Stimulated activated CD8-positive, alpha-beta memory T cell treated with anti-CD3 and anti-CD28 coated beads, Interleukin-2, amount 100 ng/mL, for 1 hour (primary cell): ENCODE measurements at places on chromosomes 4 and X.

- DNase-seq: no peak
These were observed 743 bp upstream of the NRK start for GRCh38 chrX:105821471-105822121.

- no peak for DNase-seq
These were observed 44.0 kb downstream of the ABLIM2 start for GRCh38 chr4:8114456-8115202.

DNA sequence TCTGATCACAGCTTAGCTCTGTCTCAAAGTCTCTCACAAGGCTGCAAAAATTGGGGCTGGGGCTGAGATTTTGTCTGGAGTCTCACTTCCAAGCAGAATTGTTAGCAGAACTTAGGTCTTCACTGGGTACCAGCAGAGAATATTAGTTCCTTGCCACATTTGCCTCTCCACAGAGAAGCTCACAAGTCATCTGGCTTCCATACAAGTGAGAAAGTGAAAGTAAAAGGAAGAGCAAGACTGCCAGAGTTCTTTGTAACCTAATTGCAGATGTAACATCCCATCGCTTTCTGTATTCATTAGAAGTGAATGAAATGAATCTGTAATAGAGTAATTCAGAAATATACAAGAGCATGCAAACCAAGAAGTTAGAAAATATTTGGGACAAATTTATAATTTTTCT lies 624.1 kb upstream of the GNPDA2 start:
- no peak for DNase-seq

DNA sequence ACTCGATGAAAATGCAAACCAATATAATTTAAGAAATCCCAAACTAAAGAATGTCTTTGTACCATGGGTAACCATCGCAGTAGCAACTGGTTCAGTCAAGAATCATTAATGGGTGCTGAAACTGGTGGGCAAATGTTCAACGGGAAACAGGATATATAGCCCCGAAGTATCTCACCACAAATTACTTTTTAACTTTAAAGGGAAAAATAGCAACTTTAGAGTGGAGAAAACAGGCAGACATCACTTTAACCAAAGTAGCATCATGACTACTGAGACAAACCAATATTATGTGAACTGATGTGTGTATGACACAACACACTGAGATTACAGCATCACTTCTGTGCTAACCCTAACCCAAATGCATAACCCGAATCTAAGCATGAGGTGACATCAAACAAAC lies 33.8 kb upstream of the SLAIN2 start:
- no peak for DNase-seq

- DNase-seq: no peak
These were observed 65.2 kb downstream of the GLRA2 start for GRCh38 chrX:14594521-14594920.

GRCh38 chr4:189374176-189374575 lies 566.5 kb upstream of the FRG1 start:
- DNase-seq: no peak

DNA sequence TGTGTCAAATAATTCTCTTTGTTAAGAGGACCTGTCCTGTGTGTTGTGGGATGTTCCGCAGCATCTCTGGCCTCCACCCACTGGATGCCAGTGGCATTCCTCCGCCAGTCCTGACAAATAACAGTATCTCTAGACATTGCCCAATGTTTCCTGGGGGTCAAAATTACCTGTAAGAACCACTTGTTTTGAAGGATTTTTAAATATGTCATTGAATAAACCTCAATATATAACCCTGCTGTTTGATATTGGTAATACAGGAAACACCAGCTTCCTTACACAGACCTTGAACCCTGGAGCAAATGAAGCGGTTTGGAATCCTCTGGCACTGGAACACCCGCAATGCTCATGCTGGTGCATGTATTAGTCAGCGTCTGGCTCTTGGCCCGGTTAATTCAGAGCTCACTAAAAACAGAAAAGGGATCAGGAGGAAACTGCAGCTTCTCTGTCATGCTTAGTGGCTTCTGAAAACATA lies 101.3 kb downstream of the TBL1X start:
- DNase-seq: no peak

GRCh38 chr4:139367421-139368090 lies 65.3 kb upstream of the NDUFC1 start:
- DNase-seq: no peak

DNA sequence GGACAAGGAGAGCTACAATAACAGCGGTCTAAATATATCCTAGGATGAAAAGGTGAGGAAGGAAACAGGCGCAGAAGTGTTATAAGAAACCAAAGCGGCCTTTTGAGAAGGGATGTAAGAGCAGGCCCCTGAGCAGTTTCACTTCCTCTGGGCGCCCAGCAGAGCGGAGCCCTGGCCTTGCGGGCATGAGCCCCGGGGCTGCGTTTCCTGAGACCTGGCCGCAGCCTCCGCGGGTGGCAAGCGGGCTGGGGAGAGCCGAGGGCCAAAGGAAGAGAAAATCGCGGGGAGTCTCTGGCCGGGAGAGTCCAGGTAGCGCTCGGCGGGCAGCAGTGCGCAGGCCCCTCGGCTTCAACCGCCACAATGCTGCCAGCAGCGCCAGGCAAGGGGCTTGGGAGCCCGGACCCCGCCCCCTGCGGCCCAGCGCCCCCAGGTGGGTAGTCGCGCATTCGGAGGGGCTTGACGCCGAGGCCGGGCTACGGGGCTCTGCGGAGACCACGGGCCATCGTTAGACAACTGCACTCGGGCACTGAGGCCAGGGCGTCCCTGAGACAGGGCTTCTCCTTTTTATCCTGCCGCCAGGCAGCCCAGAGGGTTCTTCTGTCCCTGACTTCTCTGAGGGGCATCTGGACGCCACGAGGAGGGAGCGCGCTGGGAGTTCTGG lies at the start of gene BANK1:
BANK1 (plus strand) TSS at position 210 of the 661 bp plus-strand sequence; CDS start at position 361, 151 bp downstream.
- DNase-seq: no peak

DNA sequence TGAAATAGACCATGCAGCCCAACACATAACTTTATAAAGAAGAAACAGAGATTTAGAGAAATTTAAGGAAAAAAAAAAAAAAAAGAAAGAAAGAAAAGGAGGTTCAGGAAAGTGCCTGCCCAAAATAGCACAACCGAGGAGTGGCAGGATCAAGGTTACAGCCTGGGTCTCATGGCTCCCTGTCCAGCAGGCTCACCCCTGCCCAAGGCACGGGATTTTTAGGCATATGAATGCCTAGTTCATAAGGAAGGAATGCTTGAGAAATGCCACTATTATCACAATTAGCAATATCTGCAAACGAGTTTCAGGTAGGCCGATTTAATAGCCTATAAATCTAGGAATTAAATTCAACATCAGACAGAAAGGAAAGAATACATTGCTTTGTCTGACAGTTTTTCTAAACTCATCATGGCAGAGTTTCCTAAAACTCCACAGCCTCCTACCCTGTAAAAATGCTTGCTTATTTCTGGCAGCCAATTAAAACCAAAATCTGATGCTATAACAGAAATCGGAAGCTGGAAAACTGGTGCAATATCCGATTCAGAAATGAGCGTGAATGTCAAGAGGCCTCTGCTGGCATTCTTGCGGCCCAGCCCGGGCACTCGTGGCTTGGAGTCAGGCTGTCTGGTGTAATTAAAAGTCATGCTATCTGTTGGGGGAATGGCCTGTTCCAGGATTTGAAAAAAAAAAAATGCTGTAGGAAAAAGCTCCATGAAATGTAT lies 63.5 kb downstream of the GEMIN8 start:
- no peak for DNase-seq

GRCh38 chrX:53717205-53717604 lies 30.7 kb upstream of the HUWE1 start:
- no peak for DNase-seq

- DNase-seq: no peak
These were observed 21.1 kb downstream of the KLHL5 start for GRCh38 chr4:39083164-39083563.

DNA sequence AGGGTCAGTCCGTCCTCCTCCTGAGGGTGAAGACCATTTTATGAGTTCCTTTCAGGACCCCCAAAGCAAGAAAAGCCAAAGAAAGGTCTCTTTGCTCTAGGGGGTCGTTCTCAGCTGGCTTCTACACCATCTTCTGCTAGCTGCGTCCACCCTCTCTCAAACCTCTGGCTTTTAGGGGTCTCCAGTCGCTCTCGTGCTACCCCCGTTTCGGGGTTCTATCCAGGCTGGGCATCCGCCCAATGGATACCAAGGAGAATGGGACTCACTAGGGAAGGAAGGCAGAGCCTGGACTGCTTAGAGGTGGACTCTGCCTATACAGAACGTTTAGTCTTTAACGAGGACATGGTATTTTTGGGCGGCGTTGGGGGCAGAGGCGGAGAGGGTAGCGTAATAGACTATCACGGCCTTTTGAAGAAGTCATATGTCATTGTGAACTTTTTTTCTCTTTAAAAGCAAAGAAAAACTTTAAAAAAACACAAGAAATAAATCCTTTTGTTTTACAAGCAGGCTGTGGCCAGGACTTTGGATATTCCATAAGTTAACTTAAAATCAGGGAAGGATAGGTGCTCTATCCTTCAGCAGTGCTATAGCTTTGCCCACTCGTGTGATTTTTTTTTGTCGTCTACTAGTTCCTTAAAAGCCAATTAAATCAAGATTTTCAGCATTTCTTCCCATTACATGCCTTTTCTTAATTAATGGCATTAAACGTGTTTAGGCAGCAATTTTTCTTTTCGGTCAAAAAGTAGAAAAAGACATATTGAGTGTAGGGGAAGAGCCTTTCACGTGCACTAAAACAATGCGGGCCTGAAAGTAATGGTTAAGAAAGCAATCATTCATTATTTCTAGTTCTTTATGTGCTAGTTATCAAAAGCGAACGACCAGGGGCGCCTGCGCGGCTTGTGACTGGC lies 7.2 kb upstream of the PITX2 start:
- DNase-seq: no peak

- no peak for DNase-seq
These were observed 53.7 kb downstream of the KDM5C start for GRCh38 chrX:53171356-53171755.

DNA sequence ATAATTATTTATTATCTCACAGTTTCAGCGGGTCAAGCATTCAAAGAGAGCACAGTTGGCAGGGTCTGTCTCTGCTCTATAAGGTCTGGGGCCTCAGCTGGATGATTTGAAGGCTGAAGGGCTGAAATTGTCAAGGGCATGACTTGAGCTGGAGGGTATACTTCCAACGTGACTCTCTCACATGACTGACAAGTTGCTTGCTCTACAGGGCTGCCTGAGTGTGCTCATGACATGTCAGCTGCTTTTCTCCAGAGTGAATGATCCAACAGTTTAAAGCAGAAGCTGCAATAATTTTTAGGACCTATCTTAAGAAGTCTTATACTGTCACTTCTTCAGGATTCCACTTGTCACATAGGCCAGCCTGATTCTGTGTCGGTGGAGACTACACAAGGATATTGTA lies 51.2 kb downstream of the TIGD2 start:
- no peak for DNase-seq

DNA sequence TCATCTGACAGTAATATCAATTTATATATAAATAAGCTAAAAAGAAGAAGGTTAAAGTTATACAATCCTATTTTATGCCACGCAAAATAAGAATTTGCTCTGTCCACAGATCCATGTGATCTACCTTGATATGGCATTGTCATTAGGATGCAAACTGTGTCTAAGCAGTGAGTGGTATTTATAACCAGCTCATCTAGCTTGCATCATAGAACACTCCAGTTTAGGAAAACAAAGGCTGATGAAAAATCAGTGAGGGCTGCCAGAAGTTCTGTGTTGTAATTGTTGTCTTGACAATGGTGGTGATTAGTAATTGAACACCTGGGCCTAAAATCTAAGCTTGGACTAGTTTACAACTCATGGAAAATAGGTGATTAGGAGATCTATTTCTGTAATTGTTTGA lies 111.0 kb downstream of the CPE start:
- DNase-seq: no peak

DNA sequence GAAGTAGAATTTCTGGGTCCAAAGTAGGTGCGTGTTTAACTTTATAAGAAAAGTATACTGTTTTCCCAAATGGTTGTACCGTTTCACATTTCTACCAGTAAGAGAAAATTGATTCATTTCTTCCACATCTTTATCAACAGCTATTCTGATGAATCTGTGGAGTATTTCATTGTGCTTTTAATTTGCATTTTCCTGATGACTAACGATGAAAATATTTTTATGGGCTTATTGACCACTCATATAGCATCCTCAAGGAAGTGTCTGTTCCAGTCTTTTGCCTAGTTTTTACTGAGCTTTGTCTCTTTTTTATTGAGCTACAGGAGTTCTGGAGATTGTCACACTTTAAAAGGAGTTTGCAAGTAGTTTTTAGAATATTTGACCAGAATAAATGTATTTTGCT lies 92.6 kb downstream of the ASB9 start:
- no peak for DNase-seq

DNA sequence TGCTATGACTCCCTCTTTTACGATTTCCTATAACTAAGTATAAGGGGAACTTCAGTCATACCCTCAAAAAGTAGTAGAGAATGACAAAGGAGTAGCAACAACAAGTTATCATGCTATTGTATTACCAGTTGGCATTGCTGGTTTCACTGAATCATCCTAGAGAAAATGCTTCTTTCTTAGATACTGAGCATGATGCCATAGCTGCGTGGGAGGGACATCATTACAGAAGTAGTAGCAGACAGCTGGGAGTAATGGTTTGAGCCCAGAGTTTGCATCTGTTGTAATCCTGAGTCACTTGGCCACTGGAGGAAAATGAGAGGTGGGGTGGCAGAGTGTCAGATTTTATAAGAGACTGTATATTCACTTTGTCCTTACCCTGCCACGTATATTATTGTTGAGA lies 38.6 kb downstream of the MTMR1 start:
- no peak for DNase-seq

DNA sequence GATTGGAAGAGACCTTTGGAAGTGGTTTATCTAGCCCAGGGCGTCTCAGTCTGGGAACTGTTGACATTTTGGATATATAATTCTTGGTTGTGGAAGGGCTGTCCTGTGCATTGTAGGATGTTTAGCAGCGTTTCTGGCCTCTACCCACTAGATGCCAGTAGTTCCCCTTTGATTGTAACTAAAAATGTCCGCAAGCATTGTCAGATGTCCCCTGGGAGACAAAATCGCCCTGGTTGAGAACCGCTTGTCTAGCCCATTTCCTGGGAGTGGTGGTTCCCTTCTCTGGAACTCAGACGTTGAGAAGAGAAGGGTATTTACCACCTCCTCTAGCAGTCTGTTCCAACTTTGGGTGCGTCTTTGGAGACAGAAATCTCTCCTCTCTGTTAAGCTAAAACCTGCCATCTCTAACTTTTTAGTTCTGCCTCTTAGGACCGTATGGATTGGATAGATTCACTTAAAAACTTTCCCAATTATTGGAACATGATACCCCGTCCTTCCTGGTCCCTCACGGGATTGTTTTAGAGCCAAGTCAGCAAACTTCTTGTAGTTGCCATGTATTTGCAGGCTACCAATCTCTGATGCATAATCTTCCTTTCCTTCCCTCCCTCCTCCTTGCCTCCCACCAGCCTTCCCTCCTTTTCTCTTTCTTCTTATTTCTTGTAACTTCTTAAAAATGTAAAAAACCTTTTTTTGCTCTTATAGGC lies 13.9 kb downstream of the TMEM165 start:
- DNase-seq: no peak

DNA sequence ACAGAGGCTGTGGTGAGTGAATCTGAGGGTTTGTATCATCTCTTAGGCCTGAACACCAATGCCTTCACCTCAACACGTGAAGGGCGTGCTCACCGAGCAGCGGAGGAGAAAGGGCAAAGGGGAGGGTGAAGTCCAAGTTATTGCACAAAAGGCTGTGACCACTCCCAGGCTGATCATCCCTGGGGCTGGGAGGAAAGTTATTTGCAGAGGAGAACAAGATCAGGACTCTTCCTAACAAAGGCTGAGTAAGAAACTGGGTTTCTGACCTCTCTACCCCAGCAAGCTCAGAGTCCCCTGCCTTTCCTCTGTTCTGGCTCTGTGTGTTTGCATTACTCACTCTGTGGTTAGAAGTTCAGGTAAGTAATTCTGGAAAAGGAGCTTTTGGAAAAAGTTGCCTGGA lies 366.3 kb upstream of the CXorf51A start:
- no peak for DNase-seq
